ENCODE measurements at places on chromosomes 7 and 10.

GRCh38 chr10:81708929-81709328 lies 166.1 kb upstream of the NRG3 start:
- DNase-seq: no peak

DNA sequence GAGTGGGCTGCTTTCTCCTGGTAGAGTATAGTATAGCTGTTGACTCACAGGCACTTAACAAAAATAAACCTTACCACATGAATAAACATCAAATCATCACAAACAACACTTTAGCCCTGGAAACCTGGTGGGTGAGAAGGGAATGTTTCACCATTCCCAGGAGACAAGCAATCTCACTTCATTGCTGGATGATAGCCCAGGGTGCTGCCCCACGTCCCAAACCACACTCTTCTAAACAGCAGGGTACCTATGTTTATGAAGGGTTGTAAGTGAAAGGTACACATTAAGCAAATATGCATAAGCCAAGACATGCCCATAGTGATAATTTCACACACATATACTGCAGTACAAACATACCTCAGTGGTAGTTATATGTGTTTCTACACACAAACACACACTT lies 276.2 kb downstream of the FGFR2 start:
- DNase-seq: no peak

DNA sequence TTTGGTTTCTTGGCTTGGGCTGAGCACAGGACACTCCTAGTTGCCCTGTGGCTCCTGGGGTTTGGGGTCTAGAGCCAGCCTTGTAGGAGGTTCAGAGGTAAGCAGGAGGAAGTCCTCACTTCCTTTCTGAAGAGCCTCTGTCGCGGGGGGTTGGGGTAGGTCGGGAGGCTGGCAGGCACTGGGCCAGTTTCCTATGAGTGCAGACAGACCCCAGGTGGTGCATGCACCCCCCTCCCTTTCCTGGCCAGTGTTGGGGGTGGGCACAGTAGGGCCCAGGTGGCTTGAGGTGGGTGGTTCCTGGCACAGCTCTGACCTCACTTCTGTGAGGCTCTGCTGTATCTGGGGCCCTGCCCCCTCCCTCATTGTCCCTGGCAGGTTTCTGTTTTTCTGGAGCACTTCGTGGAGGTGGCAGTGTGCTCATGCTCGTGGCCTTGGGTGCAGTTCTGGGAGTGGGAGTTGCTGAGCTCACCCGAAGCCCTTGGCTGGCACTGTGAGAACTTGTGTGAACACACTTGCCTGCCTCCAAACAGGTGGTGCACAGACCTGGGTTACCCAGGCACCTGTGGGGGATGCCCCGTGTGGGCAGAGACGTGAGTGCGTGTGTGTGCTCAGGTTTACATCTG lies 1.8 kb downstream of the PALD1 start:
- DNase-seq: no peak

- DNase-seq: no peak
Observed at GRCh38 chr7:27182861-27183681, 2.0 kb downstream of the HOXA11 start.

GRCh38 chr10:80528185-80528700 lies 9.5 kb upstream of the SH2D4B start:
- no peak for DNase-seq

GRCh38 chr7:16816824-16817223 lies 12.0 kb upstream of the AGR2 start:
- DNase-seq: no peak

GRCh38 chr10:64093946-64094535 lies 572.8 kb downstream of the REEP3 start:
- no peak for DNase-seq

DNA sequence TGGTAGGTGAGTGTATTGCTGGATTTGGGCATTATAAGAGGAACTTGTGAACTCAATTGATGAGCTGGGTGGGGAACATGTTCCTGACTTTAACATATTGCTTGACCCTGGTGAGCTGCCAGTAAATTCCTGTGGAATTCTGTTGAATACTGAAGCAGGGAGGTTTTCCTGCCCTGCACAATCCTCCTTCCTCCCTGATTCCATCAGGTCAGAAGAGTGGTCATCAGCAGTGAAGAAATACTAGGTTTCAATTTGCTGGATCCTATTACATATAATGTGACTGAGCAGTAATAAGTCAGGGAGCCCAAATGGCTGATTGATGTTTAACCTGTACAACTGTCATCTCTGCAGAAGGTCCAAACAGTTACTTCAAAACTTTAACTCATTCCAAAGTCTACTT lies 581.2 kb downstream of the SUGCT start:
- no peak for DNase-seq

DNA sequence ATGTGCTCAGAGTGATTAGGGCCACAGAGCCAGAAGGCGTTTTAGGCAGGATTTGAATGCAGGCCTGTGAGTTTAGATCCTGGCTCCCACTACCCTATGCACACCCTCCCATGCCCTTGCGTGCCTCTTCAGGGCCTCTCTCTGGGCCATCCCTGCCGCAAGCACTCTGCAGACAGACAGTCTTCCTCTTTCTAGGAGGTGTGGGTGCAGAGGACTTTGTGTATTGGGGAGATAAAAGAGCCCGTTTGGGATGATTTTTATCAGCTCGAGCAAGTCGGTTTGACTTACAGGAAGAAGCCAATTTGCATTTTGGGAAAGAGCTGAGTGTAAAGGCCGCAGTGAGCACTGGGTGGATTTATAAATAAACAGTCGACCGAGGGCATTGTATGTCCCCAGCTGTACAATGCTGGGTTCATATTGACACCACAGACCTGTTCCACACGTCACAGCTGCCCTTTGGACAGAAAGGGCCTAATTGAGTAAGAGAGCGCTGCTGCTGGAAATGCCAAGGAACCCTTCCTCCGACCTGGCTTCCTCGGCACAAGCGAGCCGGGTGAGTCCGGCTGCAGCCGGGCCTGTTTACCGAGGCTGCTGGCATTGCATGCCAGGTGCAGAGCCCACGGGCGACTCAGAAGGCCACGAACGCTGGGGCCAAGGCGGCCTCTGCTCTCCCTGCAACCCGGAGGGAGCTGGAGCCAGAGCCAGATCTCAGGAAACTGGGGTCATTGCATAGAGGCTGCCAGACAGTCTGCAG lies 25.1 kb downstream of the ZMIZ1 start:
- no peak for DNase-seq

- no peak for DNase-seq
Observed at GRCh38 chr10:10489076-10489475, 528.6 kb upstream of the CELF2 start.

DNA sequence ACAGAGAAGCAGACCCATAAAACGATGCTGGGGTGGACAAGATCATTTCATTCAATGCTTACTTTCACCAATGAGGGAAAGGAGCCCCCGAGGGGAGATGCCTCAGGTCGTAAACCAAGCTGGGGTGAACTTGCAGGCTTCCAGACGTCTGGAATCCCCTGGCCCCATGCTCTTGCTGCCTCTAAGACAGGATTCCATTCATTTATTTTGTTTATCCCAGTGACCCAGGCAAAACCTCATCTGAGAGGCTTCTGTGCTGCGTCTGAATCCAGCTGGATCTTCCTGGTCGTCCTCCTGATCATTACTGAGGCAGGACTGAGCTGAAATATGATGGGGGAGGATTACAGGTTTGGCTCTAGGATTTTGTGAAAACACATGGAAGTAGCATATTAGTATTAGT lies 182.9 kb downstream of the MYOF start:
- no peak for DNase-seq

DNA sequence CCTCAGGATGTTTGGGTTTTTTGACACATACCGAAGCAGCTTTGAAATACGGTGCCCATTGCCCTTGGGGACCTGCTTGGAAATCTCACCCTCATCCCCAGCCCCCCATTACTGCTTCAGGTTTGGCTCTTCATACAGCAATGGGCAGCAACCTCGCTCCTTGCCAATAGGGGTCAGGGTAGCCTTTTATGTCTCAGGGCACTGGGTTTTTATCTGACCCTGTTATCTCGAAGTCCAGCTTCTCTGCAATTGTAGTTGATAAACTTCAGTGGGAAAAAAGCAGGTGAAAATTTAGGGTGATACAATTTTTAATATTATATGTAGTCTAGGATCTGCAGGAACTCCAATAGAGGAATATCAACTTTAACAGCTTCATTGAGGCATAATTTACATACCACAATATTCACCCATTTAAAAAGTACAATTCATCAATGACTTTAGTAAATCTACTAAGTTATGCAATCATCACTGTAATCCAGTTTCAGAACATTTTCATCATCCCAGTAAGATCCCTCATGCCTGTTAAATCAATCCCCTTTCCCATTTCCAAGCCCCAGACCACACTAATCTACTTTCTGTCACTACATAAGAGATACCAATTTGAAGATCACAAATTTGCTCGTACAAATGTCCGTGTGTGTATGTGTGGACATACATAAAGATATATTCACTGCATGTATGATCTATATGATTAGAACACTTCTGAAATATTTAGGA lies 386.2 kb downstream of the KCNMA1 start:
- DNase-seq: no peak

- DNase-seq: no peak
Observed at GRCh38 chr7:40077849-40078248, 56.6 kb downstream of the MPLKIP start.

GRCh38 chr7:128045158-128045557 lies 13.9 kb upstream of the LRRC4 start:
- no peak for DNase-seq

GRCh38 chr7:5088906-5089305 lies 43.2 kb downstream of the RBAK start:
- DNase-seq: no peak

DNA sequence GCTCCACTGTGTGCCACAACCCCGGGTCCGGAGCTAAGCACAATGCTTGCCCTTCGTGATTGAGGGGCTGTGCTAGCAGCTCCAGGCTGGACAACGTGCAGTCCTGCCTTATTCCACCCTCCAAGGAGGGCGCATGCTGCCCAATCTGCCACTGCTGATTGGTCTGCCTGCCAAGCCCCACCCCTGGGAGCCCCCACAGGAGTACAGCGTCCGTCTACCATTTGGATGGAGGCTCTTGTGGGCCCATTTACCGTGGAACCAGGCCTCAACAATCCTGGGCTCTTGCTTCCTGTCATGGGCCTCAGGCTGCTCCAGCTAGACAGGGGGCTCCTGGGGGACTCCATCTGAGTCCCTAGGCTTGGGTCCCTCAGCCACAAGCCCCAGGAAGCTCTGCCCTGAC lies 173.3 kb downstream of the SLIT1 start:
- no peak for DNase-seq

GRCh38 chr10:91864744-91865143 lies 44.5 kb downstream of the FGFBP3 start:
- DNase-seq: no peak

DNA sequence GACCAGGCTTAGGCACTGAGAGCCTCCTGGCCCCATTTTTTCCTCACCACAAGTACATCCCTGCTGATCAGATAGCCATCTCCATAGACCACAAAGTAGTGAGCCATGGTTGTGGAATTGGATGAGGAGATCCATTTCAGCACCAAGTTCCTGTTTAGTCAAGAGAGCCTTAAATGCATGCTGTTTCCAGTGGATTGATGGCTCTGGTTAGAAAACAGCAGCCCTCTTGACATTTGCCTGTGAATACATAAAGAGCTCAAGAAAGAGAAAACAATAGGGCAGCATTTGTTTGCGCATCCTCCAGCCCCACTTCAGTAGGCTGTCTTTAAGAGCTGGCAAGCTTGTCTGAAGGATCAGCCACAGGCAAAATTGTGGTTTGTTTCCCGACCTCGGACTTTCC lies 251.2 kb downstream of the POU6F2 start:
- no peak for DNase-seq

DNA sequence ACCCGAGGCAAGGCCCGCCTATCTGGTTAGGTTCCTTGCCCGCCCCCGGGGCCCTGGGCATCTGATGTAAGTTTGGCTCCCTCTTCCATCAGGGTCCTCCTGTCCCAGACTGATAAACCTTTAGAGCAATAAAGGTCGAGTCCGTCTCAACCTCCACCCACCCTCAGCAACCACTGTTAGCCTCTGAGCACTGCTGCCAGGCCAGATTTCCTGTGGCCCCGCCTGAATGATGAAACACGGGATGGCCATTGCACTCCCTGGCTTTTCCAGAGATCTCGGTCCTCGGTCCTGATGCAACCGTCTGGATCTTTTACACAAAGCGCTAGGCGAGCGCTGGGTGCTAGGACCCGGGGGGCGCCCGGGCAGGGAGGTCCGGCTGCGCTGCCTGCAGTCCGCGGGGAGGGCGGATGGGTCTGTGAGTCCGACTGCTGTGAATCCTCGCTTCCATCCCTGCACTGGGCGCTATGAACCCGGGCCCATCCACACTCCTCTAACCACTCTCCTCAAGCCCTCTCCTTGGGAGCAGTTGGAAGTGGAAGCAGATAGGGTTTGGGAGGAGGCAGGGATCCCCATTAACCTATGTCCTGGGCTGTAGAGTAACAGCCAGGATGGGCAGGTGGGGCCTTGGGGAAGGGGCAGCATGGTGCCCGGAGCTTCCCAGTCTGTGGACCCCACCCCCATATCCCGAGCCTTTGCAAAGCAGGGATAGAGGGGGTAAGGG lies 875 bp upstream of the DDIT4 start:
- no peak for DNase-seq

- DNase-seq: no peak
Observed at GRCh38 chr10:131115321-131115720, 196.2 kb downstream of the TCERG1L start.

DNA sequence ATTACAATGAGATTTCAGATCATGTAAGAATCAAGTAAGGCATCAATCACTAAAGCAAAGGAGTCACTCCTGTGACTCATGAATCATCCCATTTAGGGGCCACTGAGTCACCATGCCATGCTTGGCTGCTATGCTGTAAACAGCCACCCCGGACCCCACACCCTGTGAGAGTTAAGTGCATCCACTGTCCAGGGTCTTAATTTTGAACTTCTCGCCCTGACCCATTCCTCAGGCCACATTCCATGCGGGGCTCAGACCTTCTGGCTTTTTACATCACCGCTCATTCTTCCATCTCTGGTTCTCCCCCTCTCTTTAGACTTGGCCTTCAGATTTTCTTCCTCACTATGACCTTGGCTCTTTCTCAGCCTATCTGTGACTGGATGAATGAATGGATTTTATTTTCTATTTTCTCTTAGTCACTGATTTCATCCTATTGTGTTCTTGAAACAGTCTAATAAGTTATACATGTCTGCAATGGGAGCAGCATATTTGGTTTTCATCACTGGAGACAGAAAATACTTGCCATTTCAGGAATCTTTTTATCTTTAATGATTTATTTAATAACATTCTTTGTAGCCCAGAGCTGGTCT lies 239.6 kb downstream of the SKIDA1 start:
- no peak for DNase-seq

DNA sequence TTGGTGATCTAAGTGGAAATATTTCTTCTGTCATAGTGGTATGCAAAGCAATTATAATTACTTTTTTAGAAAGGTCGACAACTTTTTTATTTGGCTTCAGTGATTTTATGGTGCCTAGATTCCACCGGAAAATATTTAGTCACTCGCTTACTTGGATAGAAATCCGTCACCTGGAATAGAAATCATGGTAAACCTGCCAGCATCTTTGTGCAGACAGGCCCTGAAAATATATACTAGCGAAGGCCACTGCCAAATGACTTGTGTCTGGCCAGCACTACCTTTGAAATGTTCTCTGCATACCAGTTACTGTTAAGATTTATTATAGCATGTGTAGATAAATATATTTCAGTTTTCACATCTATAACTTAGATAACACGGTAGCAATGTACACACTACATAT lies 226.4 kb downstream of the AGMO start:
- no peak for DNase-seq

Data from stimulated activated CD4-positive, alpha-beta T cell treated with anti-CD3 and anti-CD28 coated beads, Interleukin-4, amount 100 ng/mL, for 4 hours (primary cell).